ENCODE measurements at places on chromosomes 11 and 22.

DNA sequence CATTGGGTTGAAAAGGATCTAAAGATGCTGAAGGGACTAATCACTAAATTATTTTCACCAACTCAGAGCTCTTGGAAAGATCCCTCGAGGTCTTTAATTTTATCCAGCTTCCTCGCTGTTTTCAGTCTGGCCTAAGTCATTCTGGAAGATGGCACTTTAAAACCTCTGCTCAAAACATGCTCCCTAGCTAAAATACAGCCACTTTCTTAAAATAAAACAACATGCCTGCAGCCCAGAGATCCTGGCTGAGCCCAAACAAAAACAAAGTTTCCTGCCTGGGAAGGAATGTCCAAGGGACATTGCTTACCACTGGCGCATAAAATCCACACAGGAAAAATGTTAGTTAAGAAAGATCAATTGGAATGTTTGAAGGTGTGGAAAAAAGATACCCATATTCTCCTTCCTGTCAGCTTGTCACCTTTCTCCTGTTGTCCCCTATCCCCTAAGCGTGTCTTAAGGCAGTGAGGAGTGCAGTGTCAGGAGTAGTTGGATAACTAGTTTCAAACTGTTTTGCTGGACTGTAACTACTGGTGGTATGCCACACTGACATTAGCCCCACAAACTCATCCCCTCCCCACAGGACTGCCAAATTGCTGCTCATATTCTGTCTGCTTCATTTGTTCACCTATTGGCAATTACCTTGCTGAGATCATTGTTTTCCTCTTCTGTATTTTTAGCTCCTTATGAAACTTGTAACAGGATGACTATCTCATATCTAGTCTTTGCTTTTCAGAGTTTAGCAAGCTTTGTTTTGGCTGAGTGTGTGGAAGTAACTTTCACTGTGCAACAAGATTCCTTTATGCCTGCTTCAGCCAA lies 108.3 kb upstream of the SESN3 start:
- no peak for DNase-seq

GRCh38 chr11:70716986-70717775 lies 318.9 kb downstream of the CTTN start:
- DNase-seq, result no peak

DNA sequence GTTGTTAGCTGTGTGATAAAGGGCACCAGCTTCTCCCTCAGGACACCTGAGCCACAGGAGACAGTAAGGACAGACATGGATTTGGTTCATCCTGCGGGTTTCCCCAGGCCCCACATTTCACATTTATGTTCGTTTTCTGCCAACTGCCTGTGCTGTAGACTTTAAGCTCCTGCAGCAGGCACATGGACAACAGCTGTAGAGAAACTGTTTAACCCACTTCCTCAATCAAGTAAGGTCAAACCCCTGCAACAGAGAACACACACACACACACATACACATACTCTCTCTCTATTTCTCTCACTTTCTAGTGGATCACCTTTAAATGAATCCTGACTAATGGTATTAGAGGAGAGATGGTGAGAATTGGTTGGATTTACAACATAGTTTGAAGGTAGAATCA lies 90.7 kb downstream of the C11orf87 start:
- no peak for DNase-seq

GRCh38 chr11:35590412-35590811 lies 27.8 kb upstream of the FJX1 start:
- no peak for DNase-seq

Data from stimulated activated CD8-positive, alpha-beta memory T cell treated with anti-CD3 and anti-CD28 coated beads, Interleukin-2, amount 100 ng/mL, for 1 hour (primary cell).